Osteocyte (in vitro differentiated cells): ENCODE measurements at places on chromosomes 5 and 9. TPM values are rescaled to one million over a fixed set of nuclear protein-coding genes. Genes with fewer than 3 reads are reported as not detected.

GRCh38 chr5:176173647-176174046 lies 64.6 kb upstream of the SIMC1 start:
- H3K36me3 ChIP-seq = no peaks in the 10 kb centered on the region
- no peak overlapping the region for H3K27ac ChIP-seq
- H3K4me1 ChIP-seq = no peaks in the 10 kb centered on the region
- no peak overlapping the region for H3K4me3 ChIP-seq

GRCh38 chr5:120436996-120437395 lies 27.1 kb upstream of the PRR16 start:
- no peaks in the 10 kb centered on the region for H3K36me3 ChIP-seq
- H3K27me3 ChIP-seq = no peaks in the 10 kb centered on the region
- no peak for DNase-seq
- peaks cover 7% of the 10 kb centered on the region for H3K4me1 ChIP-seq
- no peak overlapping the region for H3K27ac ChIP-seq

DNA sequence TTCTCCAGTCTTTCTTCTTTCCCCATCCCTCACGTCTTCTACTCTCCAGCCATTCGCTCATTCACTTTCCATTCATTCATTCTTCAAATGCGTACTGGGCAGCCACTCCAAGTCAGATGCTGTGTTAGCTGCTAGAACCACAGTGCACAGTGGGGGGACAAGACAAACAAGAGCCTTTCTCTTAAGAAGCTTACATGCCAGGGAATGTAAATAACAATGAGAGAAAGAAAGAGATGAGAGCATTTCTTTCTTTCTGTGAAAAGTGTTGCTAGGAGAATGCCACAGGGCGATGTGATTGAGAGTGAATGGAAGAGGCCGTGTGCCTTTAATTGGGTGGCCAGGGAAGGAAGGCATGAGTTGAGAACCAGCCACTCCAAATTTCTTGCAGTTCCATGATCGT lies 46.3 kb upstream of the SMIM23 start:
- no peaks in the 10 kb centered on the region for H3K36me3 ChIP-seq
- peaks cover 26% of the 10 kb centered on the region for H3K27me3 ChIP-seq
- H3K4me3 ChIP-seq = no peak overlapping the region
- H3K27ac ChIP-seq = no peak overlapping the region

- no peak overlapping the region for H3K4me3 ChIP-seq
- DNase-seq = no peak
- H3K27me3 ChIP-seq = no peaks in the 10 kb centered on the region
- H3K36me3 ChIP-seq = no peaks in the 10 kb centered on the region
- H3K4me1 ChIP-seq = no peaks in the 10 kb centered on the region
Measured at GRCh38 chr5:25405850-25406249, 761.1 kb upstream of the CDH10 start.

DNA sequence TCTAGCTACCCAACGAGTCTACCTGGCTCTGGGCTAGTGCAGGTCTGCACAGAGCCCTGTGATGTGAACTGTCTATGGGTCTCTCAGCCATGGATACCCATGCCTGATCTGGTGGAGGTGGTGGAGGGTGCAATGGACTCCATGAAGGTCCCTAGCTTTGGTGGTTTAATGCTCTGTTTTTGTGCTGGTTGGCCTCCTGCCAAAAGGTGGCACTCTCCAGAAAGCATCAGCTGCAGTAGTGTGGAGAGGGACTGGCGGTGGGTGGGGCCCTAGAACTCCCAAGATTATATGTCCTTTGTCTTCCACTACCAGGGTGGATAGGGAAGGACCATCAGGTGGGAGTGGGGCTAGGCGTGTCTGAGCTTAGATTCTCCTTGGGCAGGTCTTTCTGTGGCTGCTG lies 290.1 kb downstream of the AGTPBP1 start:
- no peak for DNase-seq
- H3K36me3 ChIP-seq = no peaks in the 10 kb centered on the region
- no peaks in the 10 kb centered on the region for H3K4me1 ChIP-seq
- H3K27me3 ChIP-seq = peaks cover 21% of the 10 kb centered on the region
- H3K27ac ChIP-seq = no peak overlapping the region
- H3K4me3 ChIP-seq = no peak overlapping the region

- H3K4me1 ChIP-seq = no peaks in the 10 kb centered on the region
- DNase-seq = no peak
- H3K4me3 ChIP-seq = no peak overlapping the region
- no peak overlapping the region for H3K27ac ChIP-seq
Measured at GRCh38 chr5:88729084-88729828, 153.7 kb downstream of the MEF2C start.

GRCh38 chr5:51625224-51625968 lies 242.1 kb downstream of the ISL1 start:
- DNase-seq = no peak
- no peaks in the 10 kb centered on the region for H3K4me1 ChIP-seq
- no peaks in the 10 kb centered on the region for H3K27me3 ChIP-seq
- H3K27ac ChIP-seq = no peak overlapping the region
- no peaks in the 10 kb centered on the region for H3K36me3 ChIP-seq

DNA sequence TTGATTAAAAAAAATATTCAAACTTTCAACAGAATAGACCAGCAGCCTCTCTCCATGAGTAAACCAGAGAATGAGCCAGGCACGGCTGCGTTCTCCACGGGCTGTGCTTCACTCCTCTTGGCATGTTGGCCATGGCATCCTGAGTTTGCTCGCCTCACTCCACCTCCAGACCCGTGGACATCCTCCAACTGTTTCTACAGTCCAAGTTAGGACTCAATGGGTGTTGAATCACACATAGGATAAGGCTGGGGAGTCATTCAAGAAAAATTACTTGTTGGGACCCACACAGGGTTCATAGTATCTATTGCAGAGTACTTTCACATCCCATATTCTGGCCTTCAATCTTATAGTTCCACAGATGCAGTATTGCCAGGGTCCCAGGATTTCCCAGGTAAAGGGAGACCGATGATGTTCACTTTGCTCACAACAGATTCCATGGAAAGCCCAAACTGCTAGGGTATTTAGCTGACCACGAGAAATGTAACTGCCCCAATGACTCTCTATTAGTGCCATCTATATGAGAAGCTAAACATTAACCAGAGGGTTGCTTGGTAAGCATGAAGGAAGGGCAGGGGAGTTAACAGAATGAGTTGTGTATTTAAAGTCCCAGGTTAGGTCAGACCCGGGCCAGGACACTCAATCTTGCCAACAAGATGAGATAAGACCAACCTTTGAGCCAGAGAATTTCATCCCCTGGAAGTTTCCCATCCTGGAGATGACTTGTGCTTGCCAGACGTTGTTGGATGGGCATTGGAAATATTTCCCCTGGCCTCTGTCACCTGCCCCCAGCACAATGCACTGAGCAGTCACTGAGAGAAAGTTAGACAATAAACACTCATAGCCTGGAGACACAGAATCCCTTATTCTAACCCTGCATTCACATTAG lies 19.7 kb upstream of the GDA start:
- H3K27ac ChIP-seq = no peak overlapping the region
- H3K4me3 ChIP-seq = no peak overlapping the region
- no peaks in the 10 kb centered on the region for H3K36me3 ChIP-seq
- no peak for DNase-seq

DNA sequence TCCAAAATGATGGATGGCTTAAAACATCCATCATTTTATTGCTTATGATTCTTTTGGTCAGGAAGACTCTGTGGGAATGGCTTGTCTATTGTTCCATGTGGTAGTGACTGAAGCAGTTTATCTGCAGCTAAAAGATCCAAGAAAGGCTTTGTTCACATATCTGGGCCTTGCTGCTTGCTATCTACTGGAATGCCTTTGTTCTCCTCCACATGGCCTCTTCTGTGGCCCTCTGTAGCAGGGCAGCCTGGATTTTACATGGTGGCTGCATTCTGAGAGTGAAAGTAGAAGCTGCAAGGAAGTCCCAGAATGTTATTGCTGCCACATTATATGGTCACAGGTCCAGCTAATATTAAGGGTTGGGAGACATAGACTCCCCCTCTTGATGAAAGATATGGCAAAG lies 35.1 kb downstream of the DMXL1 start:
- H3K27me3 ChIP-seq = no peaks in the 10 kb centered on the region
- no peak overlapping the region for H3K4me3 ChIP-seq
- H3K36me3 ChIP-seq = peaks cover 39% of the 10 kb centered on the region
- H3K4me1 ChIP-seq = no peaks in the 10 kb centered on the region
- H3K27ac ChIP-seq = no peak overlapping the region
- no peak for DNase-seq

GRCh38 chr9:110148384-110148783 lies 59.6 kb downstream of the C9orf152 start:
- H3K4me3 ChIP-seq = peak overlapping the region; percentile 50
- H3K27ac ChIP-seq = peak overlapping the region; percentile 87
- peaks cover 73% of the 10 kb centered on the region for H3K4me1 ChIP-seq
- H3K36me3 ChIP-seq = peaks cover 9% of the 10 kb centered on the region
- no peaks in the 10 kb centered on the region for H3K27me3 ChIP-seq

- H3K27me3 ChIP-seq = peaks cover 26% of the 10 kb centered on the region
- H3K36me3 ChIP-seq = no peaks in the 10 kb centered on the region
- no peak for DNase-seq
- no peak overlapping the region for H3K27ac ChIP-seq
- H3K4me3 ChIP-seq = no peak overlapping the region
Measured at GRCh38 chr9:97559111-97559514, 57.6 kb downstream of the TMOD1 start.

GRCh38 chr5:33539212-33539611 lies 98.4 kb downstream of the TARS1 start:
- DNase-seq = no peak
- H3K36me3 ChIP-seq = peaks cover 3% of the 10 kb centered on the region
- no peaks in the 10 kb centered on the region for H3K27me3 ChIP-seq
- no peak overlapping the region for H3K27ac ChIP-seq
- no peak overlapping the region for H3K4me3 ChIP-seq

GRCh38 chr9:136270173-136270705 lies 24.6 kb upstream of the QSOX2 start:
- peaks cover 4% of the 10 kb centered on the region for H3K4me1 ChIP-seq
- no peak overlapping the region for H3K27ac ChIP-seq
- peaks cover 39% of the 10 kb centered on the region for H3K27me3 ChIP-seq
- H3K4me3 ChIP-seq = no peak overlapping the region
- H3K36me3 ChIP-seq = no peaks in the 10 kb centered on the region

DNA sequence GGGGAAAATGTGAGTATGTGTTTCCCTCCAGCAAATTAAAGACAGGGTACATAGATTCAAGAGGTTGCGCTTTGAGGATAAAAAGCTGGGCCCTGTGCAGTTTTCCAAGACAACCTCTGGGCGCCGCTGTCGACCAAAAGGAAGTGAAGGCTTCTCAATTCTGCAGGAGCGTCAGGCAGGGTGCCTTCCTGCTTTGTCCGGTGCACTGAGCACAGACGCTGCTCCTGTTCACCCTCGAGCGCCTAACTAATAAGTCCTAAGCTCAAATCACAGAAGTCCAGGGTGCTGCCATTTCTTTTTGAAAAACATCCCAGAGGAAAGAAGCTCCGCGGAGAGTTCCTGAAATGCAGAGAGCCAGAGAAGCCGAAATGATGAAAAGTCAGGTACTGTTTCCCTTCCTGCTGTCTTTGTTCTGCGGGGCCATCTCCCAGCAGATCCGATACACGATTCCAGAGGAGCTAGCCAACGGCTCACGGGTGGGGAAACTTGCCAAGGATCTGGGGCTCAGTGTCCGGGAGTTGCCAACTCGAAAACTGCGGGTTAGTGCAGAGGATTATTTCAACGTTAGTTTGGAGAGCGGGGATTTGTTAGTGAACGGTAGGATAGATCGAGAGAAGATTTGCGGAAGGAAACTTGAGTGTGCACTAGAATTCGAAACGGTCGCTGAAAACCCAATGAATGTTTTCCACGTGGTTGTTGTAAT lies at the start of gene PCDHGB1:
TSS of gene PCDHGB1 (plus strand) at position 183 of the 703 bp plus-strand sequence. CDS start at position 345, 162 bp downstream.
- no peaks in the 10 kb centered on the region for H3K27me3 ChIP-seq
- DNase-seq = no peak
- no peak within 1 kb of the TSS for H3K27ac ChIP-seq
- H3K36me3 ChIP-seq = peaks cover 1% of the 10 kb centered on the region
- no peak within 1 kb of the TSS for H3K4me3 ChIP-seq

- H3K36me3 ChIP-seq = peaks cover 4% of the 10 kb centered on the region
- no peaks in the 10 kb centered on the region for H3K27me3 ChIP-seq
- H3K4me1 ChIP-seq = no peaks in the 10 kb centered on the region
- DNase-seq = no peak
- H3K4me3 ChIP-seq = no peak overlapping the region
- H3K27ac ChIP-seq = no peak overlapping the region
Measured at GRCh38 chr5:124742983-124743601, 3.3 kb downstream of the ZNF608 start.

GRCh38 chr9:132049900-132050299 lies 29.8 kb downstream of the MED27 start:
- H3K4me3 ChIP-seq = no peak overlapping the region
- no peak overlapping the region for H3K27ac ChIP-seq
- peaks cover 29% of the 10 kb centered on the region for H3K4me1 ChIP-seq
- H3K36me3 ChIP-seq = no peaks in the 10 kb centered on the region

DNA sequence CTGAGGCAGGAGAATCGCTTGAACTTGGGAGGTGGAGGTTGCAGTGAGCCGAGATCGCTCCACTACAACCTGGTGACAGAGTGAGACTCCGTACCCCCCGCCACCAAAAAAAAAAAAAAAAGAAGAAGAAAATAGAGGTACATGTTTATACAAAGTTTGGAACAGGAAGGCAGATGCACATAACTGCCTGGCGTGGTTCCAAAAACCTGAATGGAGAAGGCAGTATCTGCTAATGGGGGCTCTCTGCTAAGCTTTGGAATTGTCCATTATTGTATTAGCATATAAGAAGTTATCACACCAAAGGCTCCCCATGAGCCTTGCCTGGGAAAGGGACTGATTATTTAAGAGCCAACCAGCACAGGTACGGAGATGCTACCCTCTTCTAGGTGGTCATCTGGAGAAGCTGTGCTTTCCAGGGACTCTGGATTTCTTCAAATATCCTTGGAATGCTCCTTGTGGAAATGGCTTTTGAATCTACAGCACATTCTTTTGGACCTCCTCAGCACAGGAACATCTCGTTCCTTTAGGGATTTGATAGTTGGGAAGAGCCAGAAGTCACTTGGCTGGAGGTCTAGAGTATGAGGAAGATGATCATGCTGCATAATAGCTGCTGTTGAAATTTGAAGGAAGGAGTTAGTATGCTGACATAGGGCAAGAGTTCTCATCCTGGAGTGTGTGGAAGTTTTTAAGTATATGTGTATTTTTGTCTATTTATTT lies 42.5 kb upstream of the ABCA1 start:
- no peak overlapping the region for H3K27ac ChIP-seq
- peaks cover 33% of the 10 kb centered on the region for H3K4me1 ChIP-seq
- H3K36me3 ChIP-seq = no peaks in the 10 kb centered on the region
- no peaks in the 10 kb centered on the region for H3K27me3 ChIP-seq
- DNase-seq = no peak
- no peak overlapping the region for H3K4me3 ChIP-seq

- H3K36me3 ChIP-seq = no peaks in the 10 kb centered on the region
- no peaks in the 10 kb centered on the region for H3K27me3 ChIP-seq
- H3K4me1 ChIP-seq = peaks cover 47% of the 10 kb centered on the region
- peak overlapping the region; percentile 89 for H3K27ac ChIP-seq
Measured at GRCh38 chr5:120466341-120467006, 2.4 kb downstream of the PRR16 start.

ACOT12 gene
- total RNA-seq = not detected in 2 replicates

ZNF462 gene
- total RNA-seq = 55.0 and 57.3 TPM in 2 replicates

N4BP3 gene
- total RNA-seq = 0.55 and 0.64 TPM in 2 replicates

FOXD4L4 gene
- not detected in 2 replicates for total RNA-seq

LHX6 gene
- total RNA-seq = not detected in 2 replicates
